Activated T-cell treated with anti-CD3 and anti-CD28 coated beads, Interleukin-2, amount 50 U/mL, for 48 hours (primary cell): ENCODE measurements at places on chromosomes 5 and 9.

- DNase-seq: no peak
Measured at GRCh38 chr5:65837139-65837538, 89.2 kb upstream of the ERBIN start.

DNA sequence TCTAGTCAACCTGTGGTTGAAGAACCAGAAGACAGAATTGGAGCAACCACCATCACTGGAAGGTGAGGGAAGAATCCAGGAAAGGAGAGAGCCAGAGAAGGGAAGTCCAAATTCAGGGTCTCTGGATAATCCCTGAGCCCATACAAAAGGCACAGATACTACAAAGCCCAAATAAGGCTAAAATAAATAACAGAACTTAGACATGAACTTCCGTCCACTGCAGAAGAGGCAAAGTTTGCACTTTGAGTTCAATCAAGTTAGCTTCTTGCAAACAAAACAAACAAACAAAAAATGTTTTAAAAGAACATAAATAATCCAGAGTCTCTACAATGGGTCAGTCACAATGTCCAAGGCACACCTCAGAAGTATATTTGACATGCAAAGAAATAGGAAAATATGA lies 21.0 kb downstream of the CFAP77 start:
- DNase-seq: no peak

DNA sequence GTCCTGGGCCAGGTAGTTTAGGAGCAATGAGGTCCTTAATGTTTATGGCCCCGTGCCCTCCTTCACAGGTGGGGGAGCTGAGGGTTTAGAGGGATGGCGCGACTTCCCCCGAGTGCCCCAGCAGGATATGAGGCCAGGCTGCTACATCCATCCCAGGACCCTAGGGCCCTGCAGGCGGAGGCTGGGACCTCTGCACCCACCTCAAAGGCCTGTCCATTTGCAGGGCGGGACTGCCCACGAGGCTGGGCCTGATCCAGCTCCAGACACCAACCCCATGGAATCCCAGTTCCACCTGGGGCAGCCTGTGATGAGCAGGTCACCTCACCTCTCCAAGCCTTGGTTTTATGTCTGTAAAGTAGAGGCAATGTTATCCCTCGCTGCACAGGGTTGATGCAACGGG lies 142.1 kb downstream of the RXRA start:
- no peak for DNase-seq

- no peak for DNase-seq
Measured at GRCh38 chr9:88976890-88977257, 14.4 kb upstream of the S1PR3 start.

GRCh38 chr5:174970502-174970901 lies 246.1 kb downstream of the MSX2 start:
- no peak for DNase-seq

GRCh38 chr9:136687721-136688223 lies 515 bp upstream of the AGPAT2 start:
- DNase-seq: no peak

GRCh38 chr9:92970467-92970923 lies 23.2 kb downstream of the FGD3 start:
- peak; percentile 36 for DNase-seq

GRCh38 chr5:175195698-175196656 lies 248.0 kb downstream of the DRD1 start:
- DNase-seq: no peak

- DNase-seq: no peak
Measured at GRCh38 chr9:127185181-127185580, 62.7 kb upstream of the ANGPTL2 start.

GRCh38 chr5:165209101-165209727 lies 1703.8 kb downstream of the MAT2B start:
- no peak for DNase-seq

DNA sequence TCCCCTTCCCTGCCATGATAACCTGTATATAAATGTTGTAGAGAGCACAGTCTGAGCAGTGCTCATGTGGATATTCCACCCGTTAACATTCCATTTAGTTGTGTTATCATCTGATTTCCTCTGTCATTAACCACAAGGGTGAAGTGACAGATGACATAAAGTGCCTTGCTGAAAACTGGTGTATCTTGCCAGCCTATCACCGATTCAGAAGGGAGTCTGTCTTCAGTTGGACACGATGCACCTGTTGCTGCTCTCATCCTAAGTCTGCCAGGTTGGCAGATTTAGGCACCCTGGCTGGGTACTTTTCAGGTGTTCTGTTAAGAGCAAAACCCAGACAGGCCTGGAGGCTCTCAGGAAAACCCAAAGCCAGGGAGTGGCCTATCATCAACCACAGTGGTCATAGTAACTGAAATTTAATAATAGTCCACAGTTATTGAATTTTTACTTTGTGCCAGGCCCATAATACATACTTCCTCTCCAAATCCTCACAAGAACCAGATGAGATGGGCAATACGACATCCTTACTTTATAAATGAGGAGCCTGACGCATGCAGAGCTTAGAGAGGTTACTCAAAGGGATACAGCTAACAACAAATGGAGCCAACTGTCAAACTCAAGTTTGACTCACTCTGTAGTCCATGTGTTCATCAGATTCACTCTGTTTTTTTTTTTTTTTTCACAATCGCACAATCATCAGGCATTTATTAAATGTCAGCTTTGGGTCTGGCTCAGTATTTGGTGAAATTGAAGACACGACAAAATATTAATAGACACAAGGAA lies 100.7 kb upstream of the SPRY4 start:
- no peak for DNase-seq

GRCh38 chr5:92543201-92543600 lies 1037.8 kb downstream of the NR2F1-AS1 start:
- DNase-seq: no peak

DNA sequence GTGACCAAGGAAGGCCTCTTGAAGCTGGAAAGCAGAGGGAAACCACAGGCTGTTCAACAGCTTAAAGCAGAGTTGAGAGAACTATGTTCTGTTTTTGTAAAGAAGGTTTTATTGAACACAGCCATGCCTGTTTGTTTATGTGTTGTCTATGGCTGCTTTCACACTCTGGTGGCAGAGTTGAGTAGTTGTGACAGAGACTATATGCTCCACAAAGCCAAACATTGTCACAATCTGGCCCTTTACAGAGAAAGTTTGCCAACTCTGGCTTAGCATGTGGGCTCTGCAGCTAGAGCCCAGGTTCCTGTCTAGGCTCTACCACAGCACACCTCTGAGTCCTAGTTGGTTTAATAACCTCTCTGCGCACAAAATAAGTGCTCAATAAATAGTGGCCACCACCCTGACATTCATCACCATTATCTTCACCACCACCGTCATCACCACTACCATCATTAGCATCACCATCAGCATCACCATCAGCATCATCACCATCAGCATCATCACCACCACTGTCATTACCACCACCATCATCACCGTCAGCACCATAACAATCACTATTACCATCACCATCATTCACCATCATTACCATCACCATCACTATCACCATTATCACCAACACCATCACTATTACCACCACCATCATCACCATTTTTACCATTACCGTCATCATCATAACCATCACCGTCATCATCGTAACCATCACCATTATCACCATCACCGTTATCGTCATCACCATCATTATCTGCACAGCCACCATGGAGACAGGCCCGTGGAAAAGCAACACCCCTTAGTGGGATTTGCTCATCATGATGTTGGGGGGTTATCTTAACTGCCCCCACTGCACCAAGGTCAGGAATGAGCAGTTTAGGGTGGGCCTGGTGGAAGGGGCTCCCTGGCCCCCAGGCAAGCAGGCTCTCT lies 18.3 kb downstream of the AKNA start:
- no peak for DNase-seq

- DNase-seq: no peak
Measured at GRCh38 chr9:77598524-77598923, 49.6 kb downstream of the GNA14 start.

DNA sequence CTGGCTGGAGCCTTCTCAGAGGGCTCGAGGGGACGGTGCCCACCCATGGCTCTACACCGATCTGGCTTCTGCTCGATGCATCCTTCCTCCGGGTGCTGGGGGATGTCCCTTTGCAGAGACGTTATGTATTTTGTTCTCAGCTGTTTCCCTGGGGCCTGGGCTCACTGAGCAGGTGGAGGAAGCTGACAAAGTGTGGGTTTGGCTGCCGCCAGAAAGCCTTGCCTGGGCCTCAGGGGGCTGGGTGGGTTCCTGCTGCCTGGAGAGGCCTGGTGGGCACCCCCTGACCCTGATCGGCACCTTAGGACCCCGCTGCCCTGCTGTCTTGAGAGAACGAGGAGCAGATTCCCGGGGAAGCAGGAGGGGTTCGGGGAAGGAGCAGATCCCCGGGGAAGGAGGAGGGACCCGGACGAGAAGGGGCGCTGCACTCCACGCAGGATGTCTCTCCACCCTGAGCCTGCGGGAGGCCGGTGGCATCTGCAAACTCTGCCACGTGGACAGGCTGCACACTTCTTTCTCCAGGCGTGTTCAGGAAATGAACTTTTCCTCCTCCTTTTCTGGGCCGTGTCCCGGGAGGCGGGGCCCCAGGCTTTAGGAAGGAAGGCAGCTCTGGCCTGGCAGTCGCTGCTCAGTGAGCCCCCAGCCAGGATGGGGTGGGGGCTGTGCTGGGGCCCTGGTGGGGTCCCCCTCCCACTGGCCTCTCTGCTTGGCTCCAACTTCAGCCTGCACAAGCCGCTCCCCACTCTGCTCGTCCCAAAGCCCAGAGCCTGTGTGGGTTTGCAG lies 148.9 kb downstream of the RXRA start:
- DNase-seq: peak; percentile 39
